ENCODE measurements at places on chromosomes 1 and 21.

- DNase-seq, result no peak
Observed at GRCh38 chr1:158681606-158682005, 4.9 kb downstream of the SPTA1 start.

- no peak for DNase-seq
Observed at GRCh38 chr1:98068016-98068415, 147.2 kb upstream of the DPYD start.

GRCh38 chr1:30173560-30173959, 549.8 kb downstream of the MATN1 start:
- no peak for DNase-seq

DNA sequence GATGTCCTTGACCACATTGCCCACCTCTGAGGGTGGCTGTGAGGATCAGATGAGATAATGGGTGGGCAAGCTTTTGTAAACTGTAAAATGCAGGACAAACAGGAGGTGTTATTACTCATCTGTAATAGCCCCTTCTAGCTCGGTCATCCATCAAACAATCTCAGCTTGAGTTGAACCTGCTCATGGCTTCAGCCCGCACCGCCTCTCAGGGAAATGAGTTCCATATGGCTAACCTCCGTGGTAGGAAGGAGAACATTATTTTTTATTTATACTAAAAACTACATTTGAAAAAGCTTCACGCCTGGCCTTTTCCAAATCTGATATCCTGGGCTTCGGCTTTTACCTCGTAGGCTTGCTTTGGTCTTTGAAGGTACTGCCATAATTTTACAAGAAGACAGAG, 116.2 kb upstream of the USP24 start:
- no peak for DNase-seq

DNA sequence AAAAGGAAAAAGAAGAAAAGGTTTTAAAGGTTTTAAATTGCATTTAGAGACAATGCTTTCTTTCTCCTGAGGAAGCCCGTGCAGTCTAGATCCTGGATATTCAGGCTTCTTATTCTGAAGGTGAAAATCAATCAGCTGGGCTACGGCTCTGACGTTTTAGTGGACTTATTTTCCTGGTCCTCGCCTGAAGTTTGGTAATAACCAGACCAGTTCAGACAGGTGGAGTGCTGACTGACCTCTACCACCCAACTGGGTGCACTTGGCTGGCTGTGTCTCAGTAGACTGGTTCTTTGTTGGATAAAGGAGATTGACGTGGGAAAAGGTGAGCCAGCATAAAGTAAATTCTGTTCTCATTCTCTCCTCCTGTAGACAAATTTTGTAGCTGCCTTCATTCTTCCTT, 7.2 kb upstream of the ATP1A1 start:
- DNase-seq, result no peak

DNA sequence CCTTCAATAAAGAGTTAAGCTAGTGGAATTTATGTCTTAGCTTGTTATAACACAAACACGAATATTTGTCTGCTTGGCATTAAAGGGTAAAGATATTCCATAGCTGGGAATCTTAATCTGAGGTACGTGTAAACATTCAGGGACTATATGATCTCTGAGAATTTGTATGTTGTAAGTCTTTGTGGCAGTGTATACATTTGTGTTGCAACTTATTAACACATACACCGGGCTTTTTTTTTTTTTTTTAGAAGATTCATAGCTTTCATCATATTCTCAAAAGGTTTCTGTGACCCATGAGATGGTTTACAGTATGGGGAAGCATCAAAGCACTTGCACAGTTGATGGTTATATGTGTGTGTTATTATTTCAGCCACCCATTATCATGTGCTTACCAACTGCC, 3.0 kb downstream of the GGPS1 start:
- no peak for DNase-seq

DNA sequence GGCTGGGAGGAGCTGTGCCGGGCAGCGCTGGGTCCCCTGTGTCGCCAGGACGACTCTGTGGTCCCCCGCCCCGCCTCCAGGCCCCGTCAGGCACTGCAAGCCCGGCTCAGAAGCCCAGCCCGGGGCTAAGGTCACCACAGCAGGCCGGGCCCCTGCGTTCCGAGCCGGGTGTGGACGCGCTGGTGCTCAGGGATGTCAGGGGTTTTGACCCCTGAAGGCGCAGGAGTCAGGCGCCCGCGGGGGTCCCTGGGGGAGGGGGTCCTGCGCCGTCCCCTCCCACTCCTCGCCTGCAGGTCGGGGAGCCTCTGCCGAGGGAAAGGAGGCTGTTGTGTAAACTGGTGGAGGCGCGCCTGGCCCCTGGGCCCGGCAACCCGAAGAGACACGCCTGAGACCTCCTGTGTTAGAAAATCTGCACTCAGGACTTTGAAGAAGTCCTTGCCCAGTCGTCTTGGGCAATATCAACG, 23.7 kb upstream of the TMEM54 start:
- no peak for DNase-seq

DNA sequence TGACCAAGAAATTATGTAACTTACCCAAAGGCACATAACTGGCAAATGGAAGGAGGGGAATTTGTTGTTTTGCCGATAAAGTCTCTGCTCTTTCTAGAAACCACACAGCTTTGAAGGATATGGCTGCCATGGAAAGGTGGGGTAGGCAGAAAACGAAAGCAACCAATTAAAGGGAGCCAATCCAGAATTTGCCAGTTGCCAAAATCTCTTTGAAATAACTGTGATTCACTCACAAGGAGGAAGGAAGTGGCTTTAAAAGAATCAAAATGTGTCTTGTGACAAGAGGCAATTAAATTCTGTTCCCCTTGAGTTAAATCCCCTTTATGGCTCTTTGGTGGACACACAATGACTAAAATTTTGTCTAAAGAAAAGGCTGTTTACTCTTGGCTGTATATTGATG, 61.2 kb upstream of the CCDC190 start:
- DNase-seq, result no peak

GRCh38 chr1:167922611-167923074, 8.7 kb upstream of the ADCY10 start:
- no peak for DNase-seq

DNA sequence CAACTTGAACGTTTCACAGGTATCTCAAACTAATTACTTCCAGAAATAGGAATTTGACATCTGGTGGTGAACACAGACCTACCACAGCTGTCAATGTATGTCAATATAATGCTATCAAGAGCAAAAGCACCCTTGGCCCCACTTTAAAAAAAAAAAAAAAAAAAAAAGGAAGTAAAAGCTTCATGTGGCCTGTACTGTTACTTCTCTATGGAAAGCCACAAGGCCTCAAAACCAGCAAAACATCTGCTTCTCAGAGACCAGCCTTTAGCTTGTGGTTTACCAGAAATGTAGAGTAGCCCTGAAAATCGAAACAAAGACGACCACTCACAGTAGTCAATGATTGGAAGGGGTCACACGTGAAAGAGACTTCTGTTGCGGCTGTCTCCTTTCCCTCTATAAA, 109.6 kb downstream of the SLC45A1 start:
- DNase-seq, result no peak

DNA sequence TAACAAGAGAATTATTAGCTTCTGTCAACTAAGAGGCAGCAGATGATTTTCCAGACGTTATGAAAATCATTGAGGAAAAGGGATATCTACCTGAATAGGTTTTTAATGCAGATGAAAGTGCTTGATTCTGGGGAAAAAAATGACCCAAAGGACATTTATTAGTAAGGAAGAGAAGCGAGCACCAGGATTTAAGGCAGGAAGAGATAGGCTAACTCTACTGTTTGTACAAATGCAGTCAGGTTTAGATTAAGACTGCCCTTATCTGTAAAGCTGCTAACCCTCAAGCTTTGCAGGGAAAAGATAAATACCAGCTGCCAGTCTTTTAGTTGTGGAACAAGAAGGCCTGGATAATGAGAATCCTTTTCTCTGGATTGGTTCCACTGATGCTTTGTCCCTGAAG, 33.0 kb upstream of the LRIG2 start:
- no peak for DNase-seq

DNA sequence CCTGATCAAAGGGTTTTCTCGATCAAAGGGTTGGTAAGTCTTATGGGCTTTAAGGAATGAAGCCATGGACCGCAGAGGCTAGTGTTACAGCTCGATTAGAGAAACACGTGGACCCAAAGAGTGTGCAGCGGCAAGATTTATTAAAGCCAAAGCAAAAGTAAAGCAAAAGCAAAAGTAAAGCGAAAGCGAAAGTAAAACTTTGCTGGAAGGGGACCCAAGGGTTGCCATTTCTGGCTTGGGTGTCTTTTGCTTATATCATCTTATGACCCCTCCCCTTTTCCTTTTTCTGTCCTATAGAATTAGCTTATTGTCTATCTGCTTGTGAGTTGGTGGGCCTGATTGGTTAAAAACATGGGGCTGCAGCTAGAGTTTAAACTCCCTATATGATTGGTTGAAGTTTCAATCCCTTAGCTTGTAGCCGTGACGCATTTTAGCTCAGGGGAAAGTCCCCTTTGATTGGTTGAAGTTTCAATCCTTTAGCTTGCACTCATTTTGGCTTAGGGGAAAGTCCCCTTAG, 957.0 kb downstream of the AMY1C start:
- no peak for DNase-seq

Measured in CD4-positive, CD25-positive, alpha-beta regulatory T cell (primary cell).